NCI-H2171 (cell line): ENCODE measurements at places on chromosomes 12 and 14.

DNA sequence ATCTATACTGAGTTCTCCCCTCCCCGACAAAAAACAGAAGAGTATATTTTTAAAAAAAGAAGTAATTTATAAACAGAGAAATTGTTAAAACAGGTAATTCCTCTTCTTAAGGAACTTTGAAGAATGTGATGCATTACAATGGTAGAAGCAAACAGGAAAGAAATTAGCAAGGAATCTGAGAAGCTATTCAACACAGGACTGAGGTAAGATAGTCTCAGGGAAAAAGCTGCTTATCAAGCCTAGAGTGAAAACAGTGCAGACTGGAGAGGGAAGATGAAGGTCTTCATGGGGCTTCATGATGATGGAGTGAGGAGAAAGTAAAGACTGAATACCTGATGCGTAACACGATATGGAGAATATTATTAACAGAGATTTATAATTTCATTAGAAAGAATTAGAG lies 880.0 kb downstream of the SLC16A7 start:
- no peak for DNase-seq

- DNase-seq, result no peak
Observed at GRCh38 chr12:94379479-94380113, 80.1 kb downstream of the CEP83 start.

- DNase-seq, result no peak
Observed at GRCh38 chr12:86712425-86712843, 456.2 kb upstream of the MGAT4C start.

- no peak for DNase-seq
Observed at GRCh38 chr12:82818271-82819035, 131.7 kb downstream of the TMTC2 start.

- DNase-seq, result no peak
Observed at GRCh38 chr12:109641422-109641821, 67.8 kb downstream of the MVK start.

DNA sequence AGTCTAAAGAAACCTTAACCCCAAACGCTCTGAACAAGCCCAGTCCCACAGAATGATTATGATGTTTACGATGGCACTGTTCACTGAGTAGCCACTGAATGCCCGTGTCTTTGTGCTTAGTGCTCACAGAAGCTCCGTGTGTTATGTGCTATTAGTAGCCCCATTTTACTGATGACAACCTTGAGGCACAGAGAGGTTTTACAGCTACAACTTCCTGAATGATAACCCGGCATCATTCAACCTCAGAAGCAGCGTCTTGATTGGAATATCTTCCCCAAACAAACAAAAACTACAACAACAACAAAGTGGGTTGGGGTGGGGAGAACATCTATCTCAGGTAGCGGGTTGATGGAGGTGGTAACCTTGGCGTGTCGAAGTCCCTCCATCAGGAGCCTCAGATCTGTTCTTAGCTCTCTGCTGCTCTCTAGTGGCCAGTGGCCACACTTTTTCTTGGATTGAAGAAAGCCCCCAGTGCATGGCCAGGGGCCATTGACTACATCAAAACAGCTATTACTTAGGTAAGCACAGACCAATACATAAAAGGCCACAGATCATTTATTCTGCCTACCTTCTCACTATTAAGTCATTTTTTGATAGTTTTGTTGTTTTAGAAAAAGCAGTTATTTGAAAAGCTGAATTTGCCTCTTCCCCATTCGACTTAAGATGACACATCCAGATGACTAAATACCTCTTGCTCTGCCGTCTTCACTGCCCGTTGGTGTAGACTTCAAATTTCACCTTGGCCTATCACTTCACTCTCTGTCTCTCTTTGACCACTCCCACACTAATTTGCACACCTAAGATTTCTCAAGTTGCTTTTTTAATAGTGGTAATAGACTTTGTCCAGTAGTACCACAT lies 376.9 kb downstream of the GALC start:
- DNase-seq, result peak; percentile 51

GRCh38 chr14:72146241-72146640 lies 214.0 kb downstream of the RGS6 start:
- no peak for DNase-seq

DNA sequence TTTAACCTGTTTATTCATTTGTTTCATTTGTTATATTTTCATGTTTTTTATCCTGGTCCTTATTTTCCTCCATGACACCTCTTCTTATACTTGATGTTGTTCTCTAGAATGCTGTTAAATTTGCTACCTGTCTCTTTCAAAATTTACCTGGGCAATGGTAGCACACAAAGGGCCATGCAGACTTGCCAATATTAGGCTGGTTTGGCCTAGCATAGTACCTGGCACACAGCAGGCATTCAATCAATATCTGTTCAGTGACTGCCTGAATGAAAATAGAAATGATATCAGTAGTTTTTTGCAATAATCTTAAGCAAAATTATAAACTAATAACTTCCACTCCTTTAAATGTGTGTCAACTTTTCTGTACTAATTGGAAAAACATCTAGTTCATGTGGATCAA lies 325.1 kb downstream of the APAF1 start:
- no peak for DNase-seq

GRCh38 chr12:52132754-52133161 lies 53.3 kb downstream of the SMIM41 start:
- DNase-seq, result no peak

- no peak for DNase-seq
Observed at GRCh38 chr14:75486318-75486717, 36.0 kb upstream of the BATF start.

GRCh38 chr14:104322531-104323366 lies 184.4 kb downstream of the KIF26A start:
- no peak for DNase-seq

DNA sequence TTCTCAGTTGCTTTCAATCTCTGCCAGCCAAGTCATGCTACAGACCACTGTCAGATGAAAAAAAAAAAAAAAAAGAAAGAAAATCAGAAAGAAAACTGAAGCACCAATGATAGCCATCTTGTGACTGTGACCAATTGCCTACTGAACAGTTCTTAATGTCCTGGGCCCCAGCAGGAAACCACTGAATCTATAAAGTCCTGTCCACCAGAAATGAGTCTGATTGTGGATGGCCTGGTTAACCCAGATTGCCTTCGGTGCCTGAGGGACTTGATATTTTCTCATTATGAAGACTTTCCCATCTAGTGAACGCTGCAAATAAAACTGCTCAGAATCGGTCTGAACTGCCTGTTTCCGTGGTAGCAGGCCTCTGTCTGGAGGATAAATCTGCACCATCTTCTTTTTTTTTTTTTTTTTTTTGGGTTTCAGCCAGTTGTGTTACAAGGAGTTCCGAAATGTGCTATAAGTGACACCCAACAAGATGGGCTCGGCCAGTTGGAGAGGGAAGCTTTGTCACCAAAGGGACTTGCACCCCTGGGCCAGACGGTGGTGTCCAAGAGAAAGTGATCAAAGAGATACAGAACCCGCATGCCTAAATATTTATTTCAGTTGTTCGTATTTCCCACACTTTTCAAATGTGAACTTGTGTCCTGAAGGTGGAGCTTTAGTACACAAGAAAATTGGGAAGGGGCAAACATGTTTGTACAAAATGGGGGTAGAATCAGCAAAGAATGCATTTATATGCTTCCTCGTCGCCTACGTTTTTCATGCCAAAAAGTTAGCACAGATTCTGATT lies 3.0 kb upstream of the PLXNC1 start:
- no peak for DNase-seq

DNA sequence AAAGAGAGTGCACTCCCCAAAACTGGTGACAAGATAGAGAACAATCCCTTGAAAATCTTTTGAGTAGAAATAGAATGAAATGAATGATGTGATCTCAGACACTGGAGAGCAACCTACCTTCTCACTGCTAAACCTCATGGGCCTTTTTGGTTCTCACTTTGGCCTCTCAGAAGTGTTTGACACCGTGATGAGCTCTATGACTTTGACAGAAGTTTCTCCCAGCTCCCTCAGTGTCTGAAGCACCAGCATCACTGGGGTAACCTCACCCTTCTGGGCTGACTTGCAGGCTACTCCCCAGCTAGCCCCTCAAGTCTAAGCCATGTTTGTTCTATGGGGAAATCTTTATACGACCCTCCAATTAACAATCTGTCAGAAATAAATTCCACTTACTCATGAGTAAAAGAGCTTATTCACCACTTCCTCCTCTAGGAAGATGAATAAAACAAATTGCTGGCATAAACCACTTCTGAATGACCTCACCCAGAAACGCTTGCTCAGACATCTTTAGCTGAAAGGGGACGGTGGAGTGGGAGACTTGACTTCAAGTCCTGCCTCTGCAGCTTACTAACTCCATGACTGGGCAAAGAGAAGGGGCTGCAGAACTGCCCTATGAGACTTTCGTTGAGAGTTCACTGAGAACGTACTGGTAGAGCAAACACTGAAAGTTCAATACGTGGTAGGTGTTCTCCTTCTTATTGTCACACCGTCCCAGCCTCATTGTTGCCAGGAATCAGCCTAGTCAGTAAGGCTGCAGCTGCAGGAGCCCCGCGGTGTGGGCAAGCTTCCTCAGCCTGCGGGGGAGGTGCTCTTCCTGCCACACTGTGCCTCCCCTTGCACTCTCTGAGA lies 46.5 kb downstream of the ST8SIA1 start:
- DNase-seq, result no peak

DNA sequence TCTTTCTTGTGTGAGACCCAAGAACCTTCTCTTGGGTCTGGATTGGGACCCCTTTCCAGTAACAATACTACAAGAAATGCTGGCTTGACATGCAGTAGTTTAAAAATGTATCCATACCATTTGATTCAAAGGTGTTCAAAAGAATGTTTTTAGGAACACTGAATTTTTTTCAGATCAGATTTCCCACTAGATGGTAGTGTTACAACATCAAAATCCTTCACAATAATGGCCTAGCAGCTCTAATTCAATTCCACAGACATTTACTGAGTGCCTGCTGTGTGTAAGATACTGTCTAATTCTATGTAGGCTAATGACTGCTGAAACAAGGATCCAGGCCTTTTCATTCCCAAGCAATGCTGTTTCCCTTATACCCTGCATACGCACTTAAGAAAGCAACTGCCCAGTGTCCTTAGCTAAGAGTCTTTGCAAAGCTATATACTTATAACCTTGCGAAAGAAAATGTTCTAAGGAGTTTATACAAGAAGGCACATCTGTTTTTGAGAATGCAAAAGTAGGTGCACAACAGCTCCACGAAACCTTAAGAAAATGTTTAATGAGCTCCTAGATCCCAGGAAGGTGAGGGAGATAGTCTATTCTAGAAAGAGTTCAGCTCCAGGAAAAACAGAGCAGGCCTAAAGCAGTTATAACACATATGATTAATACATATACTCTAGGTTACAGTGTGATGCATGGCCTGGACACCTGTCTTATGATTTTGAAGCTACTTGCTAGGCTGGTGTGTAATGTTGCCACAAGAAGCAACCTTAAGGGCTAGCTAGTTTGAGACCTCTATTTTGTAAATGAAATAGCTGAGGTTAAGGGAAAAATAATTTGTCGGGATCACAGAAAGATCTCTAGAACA lies 50.9 kb upstream of the PKP2 start:
- no peak for DNase-seq

DNA sequence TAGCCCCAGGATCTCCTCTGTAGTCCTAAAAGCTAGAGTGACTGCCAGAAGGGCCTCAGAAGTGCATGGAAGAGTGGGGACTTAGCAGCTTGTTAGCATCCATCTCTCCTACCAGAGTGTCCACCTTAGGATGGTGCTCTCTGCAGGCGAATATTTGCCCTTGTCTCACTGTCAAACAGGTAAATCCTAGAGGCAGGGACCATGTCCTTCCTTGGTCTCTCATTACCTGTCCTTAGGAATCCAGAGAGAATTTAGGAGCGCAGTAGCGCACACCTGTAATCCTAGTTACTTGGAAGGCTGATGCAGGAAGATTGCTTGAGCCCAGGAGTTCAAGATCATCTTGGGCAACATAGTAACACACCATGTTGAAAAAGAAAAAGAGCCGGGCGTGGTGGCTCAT lies 21.4 kb downstream of the AGAP2 start:
- DNase-seq, result no peak
